ELF-1 (cell line): ENCODE measurements at places on chromosomes 5 and 9.

- no peak for DNase-seq
Observed at GRCh38 chr5:7565559-7565958, 169.6 kb downstream of the ADCY2 start.

- DNase-seq: no peak
Observed at GRCh38 chr5:106818552-106818951, 852.2 kb downstream of the EFNA5 start.

DNA sequence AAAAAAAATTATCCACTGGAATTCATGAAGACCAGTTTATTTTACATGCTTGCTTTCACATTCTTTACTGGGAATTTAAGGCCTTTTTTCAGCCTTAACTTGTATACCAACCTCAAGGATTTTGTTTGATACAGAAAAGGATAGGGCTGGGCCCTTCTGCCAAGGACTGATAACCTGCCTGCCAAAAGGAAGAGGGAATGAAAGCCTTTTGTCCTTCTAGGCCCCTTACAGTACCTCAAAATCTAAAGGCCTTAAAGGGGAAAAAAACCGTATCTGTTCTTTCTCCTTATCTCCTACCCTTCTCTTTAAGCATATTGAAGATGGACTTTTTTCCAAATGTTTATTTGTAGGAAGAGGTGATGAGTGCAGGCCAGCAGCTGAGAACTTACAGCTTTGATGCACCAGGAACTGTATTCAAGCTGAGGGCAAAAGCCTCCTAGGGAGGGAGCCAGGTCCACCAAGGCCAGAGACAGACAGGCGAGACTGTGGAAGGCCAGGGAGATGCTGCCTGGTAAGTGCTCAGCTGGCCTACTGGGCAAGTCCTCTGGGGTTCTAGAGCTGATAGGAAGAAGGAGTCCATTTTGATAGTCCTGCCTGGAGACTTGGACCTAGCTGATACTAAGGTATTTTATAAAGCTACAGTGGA is 31.8 kb downstream of the FAXDC2 start:
- DNase-seq: no peak

GRCh38 chr5:963673-964531 is 44.7 kb upstream of the NKD2 start:
- DNase-seq: peak; percentile 34

DNA sequence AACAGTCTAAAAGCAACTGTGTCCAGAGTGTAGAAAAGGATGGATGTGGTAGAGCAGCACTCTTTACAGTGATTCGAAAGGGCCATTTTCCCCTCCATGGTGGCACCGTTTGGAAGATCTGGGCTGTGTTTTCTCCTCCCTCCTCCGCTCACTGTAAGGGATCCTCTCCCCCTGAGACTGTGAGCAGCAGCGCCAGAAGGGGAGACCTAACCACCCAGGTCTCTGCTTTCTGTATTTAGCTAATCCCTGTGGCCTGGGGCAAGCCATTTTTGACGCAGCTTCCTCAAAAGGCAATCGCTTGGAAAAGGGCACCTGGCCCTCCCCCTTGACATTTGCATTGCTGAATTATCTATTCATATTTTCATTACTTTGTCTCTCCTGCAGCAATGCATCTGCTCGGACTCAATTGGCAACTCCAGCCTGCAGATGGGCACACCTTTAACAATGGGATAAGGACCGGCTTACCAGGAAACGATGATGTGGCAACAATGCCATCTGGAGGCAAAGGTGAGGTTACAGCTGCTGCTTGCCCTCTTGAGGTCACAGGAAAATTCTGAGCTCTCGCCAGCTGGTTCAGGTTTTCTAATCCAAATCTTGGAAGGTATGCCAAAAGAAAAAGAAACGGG is 244.3 kb upstream of the WWC1 start:
- peak; percentile 82 for DNase-seq

GRCh38 chr5:6493681-6494454 is 45.2 kb downstream of the UBE2QL1 start:
- DNase-seq: no peak

DNA sequence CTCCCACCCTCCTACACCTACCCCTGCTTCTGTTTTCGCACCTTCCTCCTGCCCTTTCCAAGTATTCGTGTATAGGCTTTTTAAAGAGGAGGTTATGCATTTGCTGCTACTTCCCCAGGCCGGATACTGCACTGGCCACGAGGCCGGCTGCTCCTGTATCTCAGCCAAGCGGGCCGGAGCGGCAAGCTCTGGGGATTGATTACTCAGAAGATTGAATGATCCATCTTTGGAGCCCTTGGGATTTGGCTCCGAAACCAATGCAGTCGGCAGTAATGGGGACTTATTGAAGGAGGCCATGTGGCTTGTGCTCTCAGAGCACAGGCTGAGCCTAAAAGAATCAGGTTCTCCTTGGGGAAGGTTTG is 405.3 kb downstream of the TLE4 start:
- no peak for DNase-seq

DNA sequence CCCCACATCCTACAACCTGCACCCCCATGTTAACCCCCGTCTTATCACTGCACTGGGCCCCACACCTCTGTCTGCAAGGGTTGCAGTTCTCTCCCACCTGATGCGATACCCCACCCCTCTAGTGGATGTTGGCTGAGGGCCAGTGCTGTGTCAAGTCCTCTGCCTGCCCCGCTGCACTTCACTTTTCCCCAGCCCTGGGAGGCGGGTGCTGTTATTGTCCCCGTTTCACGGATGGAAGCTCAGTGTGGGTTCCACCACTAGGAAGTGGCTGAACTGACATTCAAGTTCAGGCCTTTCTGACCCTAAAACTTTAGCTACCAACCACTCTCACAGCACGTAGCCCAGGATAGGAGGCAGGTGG is 3.5 kb downstream of the SNCB start:
- DNase-seq: no peak

- peak; percentile 90 for DNase-seq
Observed at GRCh38 chr5:172453206-172453985, 929 bp downstream of the SH3PXD2B start.

GRCh38 chr5:139167952-139168720 is 30.0 kb downstream of the SIL1 start:
- no peak for DNase-seq
